ENCODE measurements at places on chromosomes 7 and 10.

DNA sequence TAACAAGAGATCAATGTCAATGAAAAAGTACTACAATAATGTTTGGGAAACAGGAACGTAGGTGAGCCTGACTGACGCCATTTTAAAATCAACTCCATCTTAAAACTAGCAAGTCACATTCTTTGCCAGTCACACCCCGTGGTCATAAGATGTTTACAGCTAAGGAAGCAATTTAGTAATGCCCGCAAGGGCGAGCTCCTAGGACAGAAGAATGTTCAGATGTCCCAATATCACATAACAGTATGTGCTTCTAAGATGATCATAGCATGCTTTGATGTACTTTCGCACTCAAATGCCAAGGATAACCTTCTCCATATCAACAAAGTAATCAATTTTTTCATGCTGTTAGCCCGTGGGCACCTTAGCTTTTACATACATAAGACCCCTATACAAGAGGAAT is 113.8 kb upstream of the EGFR start:
- DNase-seq, result peak; percentile 35

- DNase-seq, result no peak
Measured at GRCh38 chr10:62632071-62632809, 172.3 kb upstream of the ADO start.

DNA sequence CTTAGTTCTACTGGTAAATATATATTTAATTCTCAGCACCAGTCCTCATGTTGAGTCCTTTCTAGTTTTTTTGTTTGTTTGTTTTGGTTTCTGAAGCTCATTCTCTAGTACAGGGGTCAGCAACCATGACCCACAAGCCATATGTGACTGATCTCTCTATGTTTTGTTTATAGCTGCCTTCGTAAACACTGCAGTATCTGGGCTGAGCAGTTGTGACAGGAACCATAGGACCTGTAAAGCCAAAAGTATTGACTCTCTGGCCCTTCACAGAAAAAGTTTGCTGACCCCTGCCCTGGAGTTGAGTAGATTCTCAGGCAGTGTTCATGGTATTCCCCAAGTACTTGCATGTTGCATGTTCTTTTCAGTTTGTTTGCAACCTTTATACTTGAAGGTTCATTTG is 20.8 kb downstream of the NET1 start:
- no peak for DNase-seq

DNA sequence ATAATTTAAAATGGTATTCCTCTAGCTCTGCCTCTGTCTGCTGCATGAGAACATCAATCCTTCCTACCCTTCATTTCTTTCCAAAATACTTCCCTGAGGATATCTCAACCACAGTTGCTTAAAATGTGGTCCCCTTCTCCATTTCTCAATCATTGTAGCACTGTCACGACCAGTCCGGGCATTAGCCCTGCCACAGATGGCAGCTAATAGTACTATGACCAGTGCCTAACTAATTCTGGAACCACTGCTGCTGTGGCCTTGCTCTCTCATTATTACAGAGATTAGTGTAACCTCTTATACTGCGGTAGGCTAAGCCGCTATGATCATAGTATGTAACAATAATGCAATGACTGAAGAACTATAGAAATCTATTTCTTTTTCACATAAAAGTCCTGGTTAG is 66.0 kb downstream of the REEP3 start:
- DNase-seq, result no peak

- no peak for DNase-seq
Measured at GRCh38 chr7:54201501-54201900, 340.7 kb upstream of the VSTM2A start.

All from BJ (cell line).